Glutamatergic neuron (in vitro differentiated cells): ENCODE measurements at places on chromosomes 7 and 10. TPM values are rescaled to one million over a fixed set of nuclear protein-coding genes. Genes with fewer than 3 reads are reported as not detected.

DNA sequence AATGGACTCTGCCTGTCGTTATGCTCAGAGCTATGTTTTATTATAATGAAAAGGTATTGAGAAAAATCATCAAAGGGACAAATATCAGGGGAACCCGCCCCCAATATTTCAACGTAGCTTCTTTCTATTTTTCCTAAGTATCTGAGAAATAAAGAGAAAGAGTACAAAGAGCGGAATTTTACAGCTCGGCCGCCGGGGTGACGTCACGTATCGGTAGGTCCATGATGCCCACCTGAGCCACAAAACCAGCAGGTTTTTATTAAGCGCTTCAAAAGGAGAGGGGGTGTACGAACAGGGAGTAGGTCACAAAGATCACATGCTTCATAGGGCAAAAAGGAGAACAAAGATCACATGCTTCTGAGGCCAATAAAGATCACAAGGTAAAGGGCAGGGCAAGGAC is 281.6 kb upstream of the POM121L12 start:
- DNase-seq = no peak
- H3K36me3 ChIP-seq = no peaks in the 10 kb centered on the region
- no peaks in the 10 kb centered on the region for H3K27me3 ChIP-seq
- H3K4me1 ChIP-seq = no peaks in the 10 kb centered on the region

The GFRA1 gene
- 347 TPM for total RNA-seq

The C10orf105 gene
- total RNA-seq = not detected

The CFAP70 gene
- 1.3 TPM for total RNA-seq

- H3K27me3 ChIP-seq = no peaks in the 10 kb centered on the region
- H3K36me3 ChIP-seq = no peaks in the 10 kb centered on the region
- no peak overlapping the region for H3K4me3 ChIP-seq
- no peak overlapping the region for H3K27ac ChIP-seq
- no peaks in the 10 kb centered on the region for H3K4me1 ChIP-seq
- no peak for DNase-seq
Measured at GRCh38 chr10:22834471-22834870, 93.4 kb upstream of the ARMC3 start.

GRCh38 chr7:97167176-97167575 is 49.7 kb downstream of the SDHAF3 start:
- H3K27me3 ChIP-seq = no peaks in the 10 kb centered on the region
- H3K4me1 ChIP-seq = no peaks in the 10 kb centered on the region
- no peaks in the 10 kb centered on the region for H3K36me3 ChIP-seq
- H3K27ac ChIP-seq = no peak overlapping the region
- H3K4me3 ChIP-seq = no peak overlapping the region
- DNase-seq = no peak

The AFAP1L2 gene
- total RNA-seq = 1.9 TPM

The THNSL1 gene
- total RNA-seq = 2.9 TPM

- no peaks in the 10 kb centered on the region for H3K36me3 ChIP-seq
- peaks cover 4% of the 10 kb centered on the region for H3K4me1 ChIP-seq
- H3K27me3 ChIP-seq = peaks cover 2% of the 10 kb centered on the region
- no peak overlapping the region for H3K4me3 ChIP-seq
- no peak for DNase-seq
- no peak overlapping the region for H3K27ac ChIP-seq
Measured at GRCh38 chr7:103811997-103812396, 177.5 kb downstream of the RELN start.

DNA sequence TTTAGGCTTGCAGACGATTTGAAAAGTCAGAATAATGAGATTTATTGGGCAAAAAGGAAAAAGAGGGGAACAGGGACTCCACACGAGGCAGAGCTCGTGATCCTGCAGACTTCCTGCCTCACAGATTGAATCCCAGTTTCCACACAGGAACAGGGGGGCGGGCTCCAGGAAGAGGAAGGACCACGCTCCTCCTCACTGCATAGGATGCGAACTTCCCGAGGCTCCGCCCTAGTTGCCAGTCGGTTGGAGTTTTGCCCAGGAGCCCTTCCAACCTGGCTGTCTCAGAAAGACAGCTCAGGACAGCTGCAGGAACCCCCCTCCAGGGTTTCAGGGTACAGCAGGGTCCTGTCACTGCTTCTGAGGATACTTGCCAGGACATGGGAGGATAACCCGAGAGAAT is 488.3 kb upstream of the ADARB2 start:
- no peaks in the 10 kb centered on the region for H3K4me1 ChIP-seq
- H3K4me3 ChIP-seq = no peak overlapping the region
- no peak overlapping the region for H3K27ac ChIP-seq

The CHN2 gene
- 63.2 TPM for total RNA-seq

DNA sequence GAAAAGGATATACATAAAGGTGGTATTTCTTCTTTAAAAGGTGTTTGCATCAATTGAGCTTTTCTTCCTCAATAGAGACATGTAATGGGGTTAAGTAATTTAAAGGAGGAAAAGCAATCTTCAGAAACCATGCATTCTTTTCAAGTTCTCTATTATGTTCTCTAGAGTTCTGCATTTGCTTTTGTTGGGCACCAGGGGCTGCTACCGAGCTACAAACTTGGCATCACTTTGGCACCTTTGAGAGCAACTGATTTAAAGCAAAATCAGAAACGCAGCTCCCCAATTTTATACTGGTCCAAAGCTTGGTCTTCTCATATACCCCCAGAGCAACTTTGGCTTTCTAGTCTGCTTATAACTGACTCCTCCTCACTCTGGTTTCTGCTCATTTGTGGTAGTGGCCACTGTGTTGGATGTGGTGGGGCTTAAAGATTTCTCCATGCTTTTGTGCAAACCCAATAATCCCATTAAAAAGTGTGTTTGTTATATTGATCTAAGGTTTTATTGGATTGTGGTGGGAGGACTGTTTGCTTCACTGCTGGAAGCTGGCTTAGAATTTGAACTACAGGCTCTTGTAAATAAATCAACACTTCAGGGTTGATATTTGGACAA is 712.1 kb downstream of the PHTF2 start:
- H3K36me3 ChIP-seq = no peaks in the 10 kb centered on the region
- DNase-seq = peak; percentile 47
- H3K4me3 ChIP-seq = no peak overlapping the region
- H3K27ac ChIP-seq = no peak overlapping the region

- H3K4me3 ChIP-seq = no peak overlapping the region
- H3K4me1 ChIP-seq = no peaks in the 10 kb centered on the region
- no peak for DNase-seq
- no peaks in the 10 kb centered on the region for H3K27me3 ChIP-seq
- no peaks in the 10 kb centered on the region for H3K36me3 ChIP-seq
Measured at GRCh38 chr7:40833888-40834234, 699.1 kb downstream of the SUGCT start.

- DNase-seq = no peak
- H3K4me1 ChIP-seq = peaks cover 6% of the 10 kb centered on the region
- H3K4me3 ChIP-seq = no peak overlapping the region
- H3K27ac ChIP-seq = no peak overlapping the region
- H3K27me3 ChIP-seq = peaks cover 8% of the 10 kb centered on the region
Measured at GRCh38 chr10:97190450-97190849, 4.7 kb upstream of the SLIT1 start.

DNA sequence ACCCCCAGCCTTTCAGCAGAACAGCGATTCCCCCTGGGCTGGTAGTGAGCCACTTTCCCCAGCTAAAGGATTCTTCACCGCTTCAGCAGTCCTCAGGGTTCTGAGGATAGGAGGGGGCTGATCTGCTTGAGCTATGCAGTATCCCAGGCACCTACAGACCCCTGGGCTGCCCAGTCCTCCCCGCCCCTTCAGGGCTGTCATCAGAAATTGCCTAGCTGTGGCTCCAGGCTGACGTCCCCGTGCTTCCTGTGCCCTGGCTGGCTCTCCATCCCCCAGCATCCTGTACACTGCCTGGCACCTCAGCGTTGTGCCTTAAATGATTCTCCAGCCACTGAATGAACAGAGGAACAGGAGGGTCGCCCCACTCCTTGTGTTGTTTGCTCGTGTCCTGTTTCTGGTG is 38.4 kb upstream of the CDH23 start:
- H3K4me1 ChIP-seq = no peaks in the 10 kb centered on the region
- no peak for DNase-seq
- no peak overlapping the region for H3K4me3 ChIP-seq
- no peaks in the 10 kb centered on the region for H3K36me3 ChIP-seq
- peaks cover 3% of the 10 kb centered on the region for H3K27me3 ChIP-seq

The SCART1 gene
- total RNA-seq = 3.8 TPM

The GIMAP6 gene
- total RNA-seq = not detected

- peaks cover 3% of the 10 kb centered on the region for H3K27me3 ChIP-seq
- H3K27ac ChIP-seq = no peak overlapping the region
- H3K4me3 ChIP-seq = no peak overlapping the region
- H3K36me3 ChIP-seq = no peaks in the 10 kb centered on the region
- DNase-seq = no peak
Measured at GRCh38 chr7:27080844-27081436, 14.9 kb downstream of the HOXA1 start.

The NUP205 gene
- 56.5 TPM for total RNA-seq

- no peak for DNase-seq
- H3K27ac ChIP-seq = no peak overlapping the region
- peaks cover 37% of the 10 kb centered on the region for H3K36me3 ChIP-seq
- no peak overlapping the region for H3K4me3 ChIP-seq
- peaks cover 14% of the 10 kb centered on the region for H3K27me3 ChIP-seq
Measured at GRCh38 chr7:158381956-158382355, 205.7 kb downstream of the PTPRN2 start.

The METTL27 gene
- 2.9 TPM for total RNA-seq

GRCh38 chr7:33816106-33816505 is 89.2 kb upstream of the BMPER start:
- no peak for DNase-seq
- peaks cover 7% of the 10 kb centered on the region for H3K36me3 ChIP-seq
- H3K27ac ChIP-seq = peak overlapping the region; percentile 98

DNA sequence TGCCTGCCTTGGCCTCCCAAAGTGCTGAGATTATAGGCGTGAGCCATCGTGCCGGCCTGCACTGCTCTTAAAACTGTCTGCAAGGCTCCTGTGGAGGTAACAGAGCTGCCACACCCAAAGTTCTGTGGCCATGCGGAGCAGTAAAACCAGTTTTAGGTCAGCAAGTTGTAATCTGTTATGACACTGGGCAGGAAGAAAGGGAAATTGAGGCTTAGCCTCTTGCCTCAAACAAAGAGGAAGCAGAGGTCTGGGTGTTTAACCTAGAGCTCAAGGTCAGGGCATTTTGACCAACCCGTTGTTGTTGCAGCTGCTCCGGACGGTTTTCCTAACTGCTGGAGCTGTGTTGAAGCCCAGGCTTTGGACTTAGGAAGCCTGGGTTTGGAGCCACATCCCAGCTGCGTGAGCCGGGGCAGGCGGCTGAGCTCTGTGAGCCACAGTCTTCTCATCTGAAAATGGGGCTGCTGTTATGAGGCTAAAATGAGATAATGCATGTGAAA is 7.4 kb upstream of the RRP12 start:
- DNase-seq = no peak
- H3K36me3 ChIP-seq = no peaks in the 10 kb centered on the region
- peaks cover 3% of the 10 kb centered on the region for H3K4me1 ChIP-seq
- H3K27ac ChIP-seq = no peak overlapping the region
- peaks cover 1% of the 10 kb centered on the region for H3K27me3 ChIP-seq
- no peak overlapping the region for H3K4me3 ChIP-seq

DNA sequence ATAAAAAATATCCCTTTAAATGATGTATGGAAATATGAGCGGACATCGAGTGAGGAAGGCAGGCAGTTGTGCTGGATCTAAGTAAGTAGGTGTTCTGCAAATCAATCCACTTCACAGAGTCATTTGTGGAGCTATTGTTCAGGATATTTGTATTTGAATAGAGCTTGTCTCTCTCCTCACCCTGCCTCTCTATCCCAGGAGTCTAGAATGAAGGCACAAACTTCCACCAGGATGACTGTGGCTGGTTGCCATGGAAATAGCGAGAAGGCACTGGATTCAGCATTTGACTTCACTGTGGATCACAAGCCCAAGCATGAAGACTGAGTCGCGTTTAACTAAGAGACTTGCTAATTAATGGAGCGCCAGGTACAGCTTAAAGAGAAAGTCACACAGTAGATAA is 53.2 kb downstream of the NPY start:
- no peak overlapping the region for H3K27ac ChIP-seq
- DNase-seq = no peak
- peaks cover 14% of the 10 kb centered on the region for H3K4me1 ChIP-seq
- no peak overlapping the region for H3K4me3 ChIP-seq
- H3K36me3 ChIP-seq = peaks cover 13% of the 10 kb centered on the region

The ANKRD30A gene
- not detected for total RNA-seq

DNA sequence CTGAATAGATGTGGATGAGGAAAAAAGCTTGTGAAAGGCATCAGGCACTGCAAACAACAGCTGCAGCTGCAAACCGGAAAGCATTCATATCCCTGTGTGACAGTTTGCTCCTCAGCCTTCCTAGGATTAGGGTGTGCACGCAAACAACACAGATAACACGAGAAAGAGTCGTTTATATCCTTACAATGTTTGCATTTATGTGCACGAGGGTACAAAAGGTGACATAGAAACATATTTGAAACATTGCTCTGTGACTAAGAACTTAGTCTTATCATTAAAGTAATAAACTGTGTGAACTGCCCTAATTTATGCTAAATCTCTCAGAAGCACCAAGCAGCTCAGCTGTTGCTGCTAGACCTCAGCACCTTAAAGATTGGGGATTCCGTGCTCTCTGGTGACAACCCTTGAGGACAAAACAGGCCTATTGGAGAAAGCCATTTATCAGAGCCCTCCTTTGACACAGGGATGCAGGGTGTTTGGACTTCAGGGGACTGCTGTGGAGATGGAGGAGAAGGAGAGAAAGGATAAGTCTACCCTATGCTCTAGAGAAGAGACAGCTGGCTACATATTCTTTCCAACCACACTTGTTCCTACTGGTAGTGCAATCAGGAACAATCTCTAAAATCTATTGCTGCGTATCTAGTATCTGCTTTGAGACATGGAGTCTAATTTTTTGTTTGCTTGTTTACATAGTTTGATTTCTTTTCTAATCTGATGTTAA is 176.2 kb downstream of the GNAT3 start:
- H3K4me3 ChIP-seq = no peak overlapping the region
- peaks cover 17% of the 10 kb centered on the region for H3K4me1 ChIP-seq
- peak overlapping the region; percentile 43 for H3K27ac ChIP-seq
- no peak for DNase-seq
- peaks cover 1% of the 10 kb centered on the region for H3K27me3 ChIP-seq

DNA sequence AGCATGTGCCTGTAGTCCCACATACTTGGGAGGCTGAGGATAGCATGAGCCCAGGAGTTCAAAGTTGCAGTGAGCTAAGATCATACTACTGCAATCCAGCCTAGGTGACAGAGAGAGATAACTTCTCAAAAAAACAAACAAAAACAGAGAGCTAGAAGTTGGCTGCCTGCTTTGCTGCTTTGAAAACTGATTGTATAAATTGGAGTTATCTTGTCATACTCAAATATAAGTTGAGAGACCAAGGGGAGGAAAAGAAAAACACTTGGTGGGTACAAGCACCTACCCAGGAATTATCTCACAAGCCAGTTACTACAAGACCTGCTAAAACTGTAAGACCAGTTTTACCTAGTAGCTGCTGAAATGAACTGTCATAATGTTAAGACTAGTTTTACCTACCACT is 112.5 kb upstream of the SKAP2 start:
- no peaks in the 10 kb centered on the region for H3K36me3 ChIP-seq
- no peaks in the 10 kb centered on the region for H3K4me1 ChIP-seq
- no peak for DNase-seq
- no peak overlapping the region for H3K27ac ChIP-seq
- H3K27me3 ChIP-seq = no peaks in the 10 kb centered on the region

GRCh38 chr7:26534649-26535482 is 243.2 kb downstream of the SNX10 start:
- no peaks in the 10 kb centered on the region for H3K36me3 ChIP-seq
- no peaks in the 10 kb centered on the region for H3K27me3 ChIP-seq
- no peak for DNase-seq
- H3K4me3 ChIP-seq = no peak overlapping the region
- H3K27ac ChIP-seq = peak overlapping the region; percentile 45

GRCh38 chr7:69744026-69744425 is 145.8 kb downstream of the AUTS2 start:
- H3K4me1 ChIP-seq = peaks cover 49% of the 10 kb centered on the region
- H3K36me3 ChIP-seq = no peaks in the 10 kb centered on the region
- no peak overlapping the region for H3K27ac ChIP-seq
- DNase-seq = no peak
- H3K27me3 ChIP-seq = peaks cover 9% of the 10 kb centered on the region

The SKIDA1 gene
- total RNA-seq = 1.3 TPM

The RUFY2 gene
- 75.6 TPM for total RNA-seq
